Chondrocyte (in vitro differentiated cells): ENCODE measurements at places on chromosomes 5 and 9. TPM values are rescaled to one million over a fixed set of nuclear protein-coding genes. Genes with fewer than 3 reads are reported as not detected.

DNA sequence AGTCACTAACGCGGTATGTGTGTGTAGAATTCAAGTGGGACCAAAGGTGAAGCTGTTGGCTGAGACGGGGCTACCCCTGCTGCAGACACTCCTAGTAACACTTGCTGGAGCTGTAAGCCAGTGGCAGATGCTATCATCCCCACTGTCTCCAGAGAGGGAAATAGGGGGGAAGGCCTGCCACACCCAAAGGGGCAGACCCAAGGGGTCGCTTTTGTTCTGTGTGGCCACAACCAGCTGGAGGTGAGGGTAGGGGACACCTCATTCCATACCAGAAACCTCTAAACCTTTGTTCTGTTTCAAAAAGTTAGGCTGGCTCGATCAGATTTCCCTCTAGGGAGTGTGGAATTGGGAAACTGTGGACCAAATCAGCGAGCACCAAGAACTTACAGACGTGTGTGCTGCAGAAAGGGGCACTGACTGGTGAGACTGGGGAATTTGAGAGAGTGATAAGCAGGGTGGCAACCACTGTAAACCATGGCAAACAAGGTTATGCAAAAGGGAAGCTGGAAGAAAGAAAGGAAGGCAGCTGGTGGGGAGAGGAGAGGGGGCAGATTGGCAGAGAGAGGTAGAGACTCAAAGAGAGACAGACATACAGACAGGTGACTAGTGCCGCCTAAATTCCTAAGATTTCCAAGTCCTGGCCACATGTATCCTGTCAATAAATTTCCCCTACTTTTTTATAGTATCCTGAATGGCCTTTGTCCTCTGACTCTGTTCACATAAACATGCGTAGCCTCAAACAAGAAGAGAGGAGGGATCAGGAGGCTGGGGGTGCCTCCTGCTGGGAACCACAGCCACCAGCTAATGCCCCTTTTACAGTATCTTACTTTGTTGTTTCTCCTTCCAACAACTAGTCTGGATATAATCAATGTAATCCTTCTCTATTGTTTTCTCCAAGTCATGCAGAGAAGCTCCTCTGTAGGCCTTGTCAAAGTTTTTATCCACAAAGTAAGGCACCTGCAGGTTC lies 15.6 kb upstream of the SPATA24 start:
- no peak for DNase-seq

Gene EGR1
- total RNA-seq, result 47.6 to 103 TPM (median 82.5 TPM) in 3 replicates

DNA sequence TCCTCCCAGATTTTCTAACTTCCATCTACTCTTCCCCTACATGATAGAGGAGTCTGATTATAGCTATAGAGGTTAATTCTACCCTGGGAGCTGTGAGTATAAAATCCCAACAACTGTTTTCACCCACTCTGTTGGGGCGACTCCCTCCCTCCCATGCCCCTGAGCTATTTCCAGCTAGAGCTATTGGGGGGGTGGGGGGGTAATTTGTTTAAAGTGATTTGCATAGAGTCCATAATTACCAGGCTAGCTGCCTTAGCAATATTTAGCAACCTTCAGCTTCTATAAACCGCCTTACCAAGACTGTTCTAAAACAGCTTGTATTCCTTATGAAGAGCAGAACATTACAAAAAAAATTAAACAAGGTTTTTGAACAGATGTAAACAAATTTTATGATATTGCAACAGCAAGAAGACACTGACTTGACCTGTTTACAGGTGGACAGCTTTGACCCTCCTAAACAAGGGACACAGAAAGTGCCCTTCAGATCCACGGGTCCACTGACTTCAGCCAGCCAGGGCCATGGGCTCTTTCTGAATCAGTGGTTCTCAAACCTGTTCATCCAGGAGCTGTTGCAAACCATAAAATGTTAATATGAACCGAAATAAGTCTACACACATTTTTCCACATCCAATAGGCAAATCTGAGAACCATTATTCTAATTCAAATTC lies 98.2 kb downstream of the OTULIN start:
- DNase-seq, result no peak

- no peak for DNase-seq
These were observed 25.8 kb downstream of the UGT3A2 start for GRCh38 chr5:36040651-36041536.

Gene ALDH1A1
- 0.27 TPM in 1 of 3 replicates, not detected in the others for total RNA-seq

Gene SH2D3C
- 2.5 to 9.9 TPM (median 9.4 TPM) in 3 replicates for total RNA-seq

Gene ZNF608
- 20.7 to 36.3 TPM (median 23.8 TPM) in 3 replicates for total RNA-seq

- DNase-seq, result no peak
These were observed 98.1 kb upstream of the TAF11L2 start for GRCh38 chr5:17399931-17400330.

DNA sequence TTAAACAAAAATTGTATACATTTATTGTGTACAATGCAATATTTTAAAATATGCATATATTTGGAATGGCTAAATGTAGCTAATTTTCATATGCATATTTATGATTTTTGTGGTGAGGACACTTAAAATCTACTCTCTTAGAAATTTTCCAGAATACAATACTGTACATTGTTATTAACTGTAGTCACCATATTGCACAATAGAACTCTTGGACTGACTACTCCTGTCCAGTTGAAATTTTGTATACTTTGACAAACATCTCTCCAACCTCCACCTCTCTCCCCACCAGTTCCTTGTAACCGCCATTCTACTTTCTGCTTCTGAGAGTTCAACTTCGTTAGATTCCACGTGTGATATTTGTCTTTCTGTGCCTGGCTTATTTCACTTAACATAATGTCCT lies 49.2 kb upstream of the TAF11L2 start:
- no peak for DNase-seq

DNA sequence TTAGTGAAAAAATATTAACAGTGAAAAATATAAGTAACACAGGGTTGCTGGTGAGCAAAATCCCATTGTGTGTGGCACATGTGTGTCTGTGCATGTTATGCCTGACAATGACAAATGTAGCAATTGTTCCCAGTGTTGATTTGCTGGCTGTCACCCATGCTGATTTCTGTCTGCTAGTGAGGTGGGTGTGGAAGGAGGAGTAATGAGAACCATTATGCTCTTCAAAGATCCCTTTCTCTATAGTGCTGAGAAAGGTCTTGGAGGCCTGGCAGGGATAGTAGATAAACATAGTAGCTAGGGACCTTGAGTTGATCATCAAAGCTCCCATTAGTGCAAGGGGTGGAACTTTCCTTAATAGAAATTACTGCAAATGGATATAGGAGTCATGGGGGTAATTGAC lies 152.5 kb upstream of the CLINT1 start:
- no peak for DNase-seq

Gene CCDC192
- total RNA-seq, result not detected in 3 replicates

- no peak for DNase-seq
These were observed 743.9 kb downstream of the NR2F1-AS1 start for GRCh38 chr5:92836855-92837755.

DNA sequence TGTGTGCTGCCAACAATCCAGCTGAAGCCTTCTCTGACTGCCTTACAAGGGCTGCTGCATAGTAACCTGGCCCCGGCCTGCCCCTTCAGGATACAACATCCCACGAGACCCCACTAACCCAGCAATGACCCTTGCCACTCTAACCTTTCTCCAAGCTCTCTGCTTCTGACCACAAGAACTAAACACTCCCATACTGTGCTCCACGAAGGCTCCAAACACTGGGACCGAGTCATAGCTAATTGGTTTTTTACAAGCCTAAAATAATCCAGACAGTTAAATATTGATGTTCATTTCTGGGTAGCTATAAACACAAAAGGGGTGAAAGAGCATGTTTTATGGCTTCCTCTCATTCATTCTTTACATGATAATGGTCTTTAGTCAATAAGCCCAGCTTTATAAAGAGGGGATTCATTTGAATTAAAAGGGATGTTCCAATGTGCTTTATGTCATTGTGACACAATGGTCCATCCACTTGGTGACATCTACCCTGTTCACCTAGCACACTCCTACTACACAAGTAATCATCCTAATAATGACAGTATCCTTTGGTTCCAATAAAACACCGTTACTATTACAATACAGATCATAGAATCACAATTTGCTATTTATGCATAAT lies 16.2 kb upstream of the TLE4 start:
- no peak for DNase-seq

Gene SLC2A8
- total RNA-seq, result 14.1 to 16.4 TPM (median 15.3 TPM) in 3 replicates

GRCh38 chr5:154372661-154373060 lies 73.1 kb upstream of the SAP30L start:
- no peak for DNase-seq

DNA sequence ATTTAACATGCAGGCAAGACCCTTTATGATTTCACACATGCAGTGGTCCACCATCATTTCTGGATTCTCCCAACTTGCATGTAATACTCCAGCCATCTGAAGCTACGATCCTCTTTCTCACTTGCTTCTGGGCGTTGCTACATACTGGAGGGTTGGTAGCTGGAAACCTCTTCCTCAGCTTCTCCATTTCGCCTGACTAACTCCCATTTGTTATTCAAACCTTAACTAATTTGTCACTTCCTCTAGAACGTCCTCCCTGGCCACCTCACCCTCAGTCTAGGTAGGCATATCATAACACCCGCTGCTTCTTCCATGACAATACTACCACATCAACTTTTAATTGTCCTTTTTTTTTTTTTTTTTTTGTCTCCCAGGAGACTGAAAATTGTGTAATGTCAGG lies 72.6 kb upstream of the EQTN start:
- no peak for DNase-seq
